Common myeloid progenitor, CD34-positive (primary cell): ENCODE measurements at places on chromosomes 11 and 22.

GRCh38 chr11:88695689-88696414 lies 358.3 kb upstream of the CTSC start:
- no peak overlapping the region for H3K27ac ChIP-seq
- DNase-seq: no peak
- H3K4me1 ChIP-seq: no peaks in the 10 kb centered on the region
- H3K36me3 ChIP-seq: no peaks in the 10 kb centered on the region
- no peaks in the 10 kb centered on the region for H3K27me3 ChIP-seq

DNA sequence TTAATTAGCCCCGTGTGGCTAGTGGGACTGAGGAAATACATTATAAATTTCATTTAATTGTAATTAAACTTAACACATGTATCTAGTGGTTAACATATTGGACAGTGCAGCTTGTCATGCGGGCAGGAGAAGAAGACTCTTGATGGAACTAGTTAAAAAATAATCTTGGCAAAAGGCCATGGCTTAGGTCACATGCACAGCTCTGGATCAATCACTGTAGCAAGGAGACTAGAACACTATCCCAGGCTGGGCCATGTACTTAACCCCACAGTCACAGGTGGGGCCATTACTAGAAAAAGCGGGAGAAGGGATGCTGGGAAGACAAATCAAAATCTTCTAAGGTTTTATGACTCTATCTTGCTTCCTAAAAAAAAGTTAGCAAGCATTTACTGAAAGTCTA lies 8.7 kb upstream of the HEPACAM start:
- H3K36me3 ChIP-seq: no peaks in the 10 kb centered on the region
- DNase-seq: no peak
- peaks cover 5% of the 10 kb centered on the region for H3K4me1 ChIP-seq
- no peak overlapping the region for H3K27ac ChIP-seq

DNA sequence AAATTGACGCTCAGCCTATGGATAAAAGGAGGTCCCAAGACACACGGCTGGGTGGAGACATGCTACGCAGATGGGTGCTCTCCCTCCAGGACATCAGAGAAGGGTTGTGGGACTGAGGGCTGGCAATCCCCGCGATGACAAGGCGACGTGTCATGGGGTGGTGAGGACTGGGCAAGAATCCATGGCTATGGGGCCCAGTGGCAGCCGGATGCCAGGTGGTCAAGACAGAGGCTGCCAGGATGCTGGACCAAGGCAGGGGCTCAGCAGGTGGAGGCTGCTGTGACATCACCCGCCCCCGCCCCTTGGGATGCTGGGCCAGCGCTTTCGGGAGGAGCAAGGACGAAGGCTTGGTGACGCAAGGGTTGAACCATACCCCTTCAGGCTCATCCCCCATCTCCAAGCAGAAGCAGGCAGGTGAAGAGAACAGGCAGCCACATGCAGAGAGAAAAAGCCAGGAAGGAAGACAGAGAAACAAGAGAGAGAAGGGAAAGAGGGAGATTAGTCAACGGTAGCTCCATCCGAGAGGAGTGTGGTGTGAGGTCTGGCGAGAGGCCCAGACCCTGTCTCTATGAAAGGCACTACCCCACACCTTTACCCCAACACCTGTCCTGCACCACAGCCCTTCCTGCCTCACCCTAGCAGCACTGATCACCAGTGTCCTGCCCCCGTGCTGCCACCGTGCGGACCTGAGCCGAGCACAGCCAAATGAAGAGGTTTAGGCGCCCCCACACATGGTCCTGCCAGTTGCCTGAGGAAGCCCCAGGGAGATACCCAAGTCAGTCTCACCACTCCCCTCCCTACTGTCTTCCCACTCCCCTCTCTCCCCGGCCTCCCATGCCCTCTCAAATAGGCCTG lies 24.1 kb upstream of the RASL10A start:
- no peak overlapping the region for H3K4me3 ChIP-seq
- H3K27me3 ChIP-seq: no peaks in the 10 kb centered on the region
- DNase-seq: no peak
- H3K4me1 ChIP-seq: peaks cover 3% of the 10 kb centered on the region
- H3K27ac ChIP-seq: no peak overlapping the region

- no peaks in the 10 kb centered on the region for H3K36me3 ChIP-seq
- H3K4me3 ChIP-seq: no peak overlapping the region
- peaks cover 3% of the 10 kb centered on the region for H3K27me3 ChIP-seq
- peaks cover 7% of the 10 kb centered on the region for H3K4me1 ChIP-seq
- no peak for DNase-seq
These were observed 59.4 kb downstream of the RTL6 start for GRCh38 chr22:44438481-44439131.

GRCh38 chr22:48099671-48100070 lies 1337.2 kb downstream of the TBC1D22A start:
- H3K27me3 ChIP-seq: no peaks in the 10 kb centered on the region
- peaks cover 58% of the 10 kb centered on the region for H3K4me1 ChIP-seq
- no peak overlapping the region for H3K27ac ChIP-seq
- no peaks in the 10 kb centered on the region for H3K36me3 ChIP-seq
- peak overlapping the region; percentile 21 for H3K4me3 ChIP-seq
- no peak for DNase-seq

DNA sequence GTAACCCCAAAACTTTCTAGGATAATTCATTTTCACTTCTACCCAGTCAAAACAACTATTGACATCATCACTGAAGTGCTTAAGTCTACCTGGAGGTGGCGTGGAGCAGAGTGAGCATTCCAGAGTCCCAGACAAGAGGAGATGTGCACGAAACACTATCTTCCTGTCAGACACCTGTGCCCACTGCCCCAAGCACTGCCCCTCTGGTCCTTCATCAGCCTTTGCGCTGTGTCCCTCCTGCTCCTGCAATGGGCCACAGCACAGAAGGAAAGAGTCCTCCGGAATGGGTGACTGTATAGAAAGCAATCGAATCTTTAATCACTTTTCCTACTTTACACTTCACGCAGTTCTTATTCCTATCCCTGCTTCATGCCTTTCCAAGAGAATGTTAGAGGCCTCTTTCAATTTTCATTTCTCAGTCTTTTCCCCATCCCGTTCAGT lies 512 bp upstream of the GRIA4 start:
- DNase-seq: peak; percentile 55
- peak overlapping the region; percentile 71 for H3K4me3 ChIP-seq
- peaks cover 44% of the 10 kb centered on the region for H3K27me3 ChIP-seq
- H3K36me3 ChIP-seq: no peaks in the 10 kb centered on the region
- H3K27ac ChIP-seq: no peak overlapping the region

DNA sequence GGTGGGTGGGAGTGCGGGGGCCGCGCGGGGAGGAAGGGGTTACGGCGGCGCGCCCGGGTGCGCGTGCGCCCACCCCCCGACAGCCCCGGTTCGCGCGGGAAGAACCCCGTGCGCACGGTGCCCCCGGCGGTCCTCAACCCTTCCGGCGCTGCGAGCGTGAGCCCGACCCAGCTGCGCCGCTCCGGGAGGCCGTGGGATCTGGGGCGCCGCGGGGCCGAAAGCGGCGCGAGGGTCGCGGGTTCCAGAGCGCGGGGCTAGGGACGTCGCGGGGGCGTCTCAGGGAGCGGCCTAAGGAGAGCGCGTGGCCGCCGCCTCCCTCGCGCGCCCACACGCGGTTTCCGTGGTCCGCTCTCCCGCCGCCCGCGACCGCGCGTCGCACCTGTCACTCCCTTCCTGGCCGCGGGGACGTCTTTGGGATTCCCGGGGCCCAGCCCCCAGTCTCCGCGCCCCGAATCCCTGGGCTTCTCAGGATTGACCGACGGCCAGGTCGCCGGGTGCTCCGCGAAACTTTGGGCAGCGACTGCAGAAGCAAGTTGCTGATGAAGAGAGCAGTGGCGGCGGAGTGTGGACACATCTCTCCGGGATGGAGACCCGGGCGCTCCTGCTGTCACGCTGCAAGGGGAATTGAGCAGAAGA lies 582 bp downstream of the SREBF2 start:
- H3K27ac ChIP-seq: peak overlapping the region; percentile 68
- peaks cover 24% of the 10 kb centered on the region for H3K4me1 ChIP-seq
- DNase-seq: peak; percentile 53
- peak overlapping the region; percentile 80 for H3K4me3 ChIP-seq
- no peaks in the 10 kb centered on the region for H3K27me3 ChIP-seq

DNA sequence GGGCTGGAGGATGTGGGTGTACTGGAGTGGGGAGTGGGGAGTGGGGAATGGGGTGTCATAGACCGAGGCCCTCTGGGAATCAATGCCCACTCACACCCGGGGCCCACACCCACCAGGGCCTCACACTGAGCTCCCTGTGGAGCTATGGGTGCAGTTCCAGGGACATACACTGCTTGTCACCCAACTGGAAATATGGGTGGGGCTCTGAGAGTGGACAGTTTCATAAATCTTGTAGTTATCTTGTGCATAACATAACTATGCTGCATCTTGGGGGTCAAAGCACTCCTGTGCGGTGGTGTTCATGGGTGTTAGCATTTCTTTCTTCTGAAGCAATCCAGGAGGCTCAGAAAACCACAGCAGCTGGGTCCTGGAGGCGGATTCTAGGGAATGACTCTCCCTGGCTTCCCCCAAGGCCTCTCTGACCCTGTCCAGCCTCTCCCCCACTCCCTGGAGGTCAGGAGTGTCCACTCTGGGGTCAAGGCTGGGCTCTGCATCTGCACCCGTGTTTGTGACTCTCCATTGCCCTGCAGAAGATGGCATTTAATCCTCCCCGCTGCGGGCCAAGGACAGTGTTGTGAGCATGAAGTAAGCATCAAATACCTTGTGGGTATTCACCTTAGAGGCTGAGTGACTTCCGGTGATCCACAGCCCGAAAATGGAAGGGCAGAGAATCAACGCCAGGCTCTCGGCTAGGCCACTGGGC lies 172.5 kb downstream of the CTTN start:
- no peak for DNase-seq
- H3K27ac ChIP-seq: no peak overlapping the region
- H3K36me3 ChIP-seq: no peaks in the 10 kb centered on the region
- H3K27me3 ChIP-seq: no peaks in the 10 kb centered on the region
- peaks cover 13% of the 10 kb centered on the region for H3K4me1 ChIP-seq
- H3K4me3 ChIP-seq: no peak overlapping the region

GRCh38 chr11:62543680-62544444 lies 2.7 kb downstream of the AHNAK start:
- DNase-seq: no peak
- no peak overlapping the region for H3K27ac ChIP-seq
- peak overlapping the region; percentile 81 for H3K4me3 ChIP-seq
- peaks cover 12% of the 10 kb centered on the region for H3K36me3 ChIP-seq
- no peaks in the 10 kb centered on the region for H3K27me3 ChIP-seq
- peaks cover 82% of the 10 kb centered on the region for H3K4me1 ChIP-seq

DNA sequence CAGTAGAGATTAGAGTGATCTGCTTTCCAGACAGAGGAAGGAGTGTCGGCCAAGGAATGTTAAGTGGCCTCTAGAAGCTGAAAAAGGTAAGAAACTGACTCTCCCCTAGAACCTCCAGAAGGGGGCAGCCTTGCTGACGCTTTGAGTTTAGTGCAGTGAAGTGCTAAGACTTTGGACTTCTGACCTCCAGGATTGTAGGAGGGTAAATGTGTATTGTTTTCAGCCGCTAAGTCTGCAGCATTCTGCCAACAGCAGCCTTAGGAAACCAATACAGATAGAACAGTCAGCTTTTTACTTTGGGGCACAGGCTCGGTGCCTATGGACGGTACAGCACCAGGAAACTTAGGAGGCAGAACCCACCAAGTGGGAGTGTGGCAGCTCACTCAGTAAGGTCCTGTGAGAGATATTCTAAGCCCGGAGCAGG lies 3.6 kb upstream of the TBC1D22A start:
- H3K4me3 ChIP-seq: no peak overlapping the region
- H3K4me1 ChIP-seq: peaks cover 40% of the 10 kb centered on the region
- H3K27me3 ChIP-seq: no peaks in the 10 kb centered on the region
- peak; percentile 76 for DNase-seq

DNA sequence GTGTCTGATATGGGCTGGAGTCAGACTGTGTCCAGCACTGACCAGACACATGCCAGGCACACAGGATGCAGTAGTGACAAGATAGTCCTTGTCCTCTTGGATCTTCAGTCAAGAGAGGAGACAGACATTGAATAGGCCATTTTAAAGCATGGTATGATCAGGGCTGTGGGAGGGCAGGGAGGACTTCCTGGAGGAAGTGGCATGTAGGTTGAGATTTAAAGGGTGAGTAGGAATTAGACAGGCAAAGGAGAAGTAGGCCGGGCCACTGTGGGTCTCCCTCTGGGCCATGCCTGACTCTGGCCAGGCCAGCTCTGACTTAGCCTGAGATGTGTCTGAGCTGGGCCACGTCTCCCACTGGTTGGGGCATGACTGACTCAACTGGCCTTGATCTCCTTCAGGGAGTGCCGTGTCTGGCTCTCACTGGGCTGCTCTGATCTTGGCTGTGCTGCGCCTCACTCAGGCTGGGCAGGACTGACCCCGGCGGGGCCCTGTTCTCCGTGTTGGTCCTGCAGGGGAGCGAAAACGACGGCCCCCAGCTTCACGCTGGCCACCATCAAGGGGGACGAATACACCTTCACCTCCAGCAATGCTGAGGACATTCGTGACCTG lies 71.2 kb downstream of the MYO7A start:
- no peak overlapping the region for H3K4me3 ChIP-seq
- no peak overlapping the region for H3K27ac ChIP-seq
- H3K36me3 ChIP-seq: no peaks in the 10 kb centered on the region
- H3K27me3 ChIP-seq: no peaks in the 10 kb centered on the region

- H3K36me3 ChIP-seq: peaks cover 39% of the 10 kb centered on the region
- H3K4me1 ChIP-seq: peaks cover 44% of the 10 kb centered on the region
- no peaks in the 10 kb centered on the region for H3K27me3 ChIP-seq
- no peak for DNase-seq
- H3K4me3 ChIP-seq: peak overlapping the region; percentile 92
- peak overlapping the region; percentile 86 for H3K27ac ChIP-seq
These were observed 1.0 kb downstream of the CTR9 start for GRCh38 chr11:10752061-10752460.

- DNase-seq: no peak
- H3K36me3 ChIP-seq: peaks cover 21% of the 10 kb centered on the region
These were observed 34.2 kb downstream of the DDX10 start for GRCh38 chr11:108698844-108699642.

GRCh38 chr11:10893714-10894151 lies 35.9 kb upstream of the ZBED5 start:
- H3K4me3 ChIP-seq: no peak overlapping the region
- no peaks in the 10 kb centered on the region for H3K4me1 ChIP-seq
- H3K36me3 ChIP-seq: no peaks in the 10 kb centered on the region

DNA sequence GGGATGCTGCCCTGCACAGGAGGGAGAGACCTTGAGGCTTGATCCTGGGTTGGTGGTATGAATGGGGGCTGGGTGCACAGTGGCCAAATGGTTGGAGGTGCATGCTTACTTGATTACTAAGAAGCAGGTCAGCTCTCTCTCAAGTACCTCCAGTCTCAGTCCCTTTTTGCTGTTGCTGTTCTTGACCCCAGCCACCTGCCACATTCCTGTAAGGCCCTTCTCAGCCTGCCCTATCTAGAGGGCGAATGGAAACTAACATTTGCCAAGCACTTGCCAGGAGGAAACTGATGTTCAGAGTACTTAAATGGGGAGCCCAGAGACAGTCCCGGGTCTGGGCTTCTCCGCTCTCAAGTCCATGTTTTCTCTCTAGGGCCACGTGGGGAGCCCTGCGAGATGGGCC lies 39.9 kb downstream of the CABIN1 start:
- no peaks in the 10 kb centered on the region for H3K27me3 ChIP-seq
- DNase-seq: no peak
- H3K4me1 ChIP-seq: no peaks in the 10 kb centered on the region
